ENCODE measurements at places on chromosomes 5 and 9.
A peak's percentile ranks its signal among the peaks of the same experiment; 100 is the strongest.

DNA sequence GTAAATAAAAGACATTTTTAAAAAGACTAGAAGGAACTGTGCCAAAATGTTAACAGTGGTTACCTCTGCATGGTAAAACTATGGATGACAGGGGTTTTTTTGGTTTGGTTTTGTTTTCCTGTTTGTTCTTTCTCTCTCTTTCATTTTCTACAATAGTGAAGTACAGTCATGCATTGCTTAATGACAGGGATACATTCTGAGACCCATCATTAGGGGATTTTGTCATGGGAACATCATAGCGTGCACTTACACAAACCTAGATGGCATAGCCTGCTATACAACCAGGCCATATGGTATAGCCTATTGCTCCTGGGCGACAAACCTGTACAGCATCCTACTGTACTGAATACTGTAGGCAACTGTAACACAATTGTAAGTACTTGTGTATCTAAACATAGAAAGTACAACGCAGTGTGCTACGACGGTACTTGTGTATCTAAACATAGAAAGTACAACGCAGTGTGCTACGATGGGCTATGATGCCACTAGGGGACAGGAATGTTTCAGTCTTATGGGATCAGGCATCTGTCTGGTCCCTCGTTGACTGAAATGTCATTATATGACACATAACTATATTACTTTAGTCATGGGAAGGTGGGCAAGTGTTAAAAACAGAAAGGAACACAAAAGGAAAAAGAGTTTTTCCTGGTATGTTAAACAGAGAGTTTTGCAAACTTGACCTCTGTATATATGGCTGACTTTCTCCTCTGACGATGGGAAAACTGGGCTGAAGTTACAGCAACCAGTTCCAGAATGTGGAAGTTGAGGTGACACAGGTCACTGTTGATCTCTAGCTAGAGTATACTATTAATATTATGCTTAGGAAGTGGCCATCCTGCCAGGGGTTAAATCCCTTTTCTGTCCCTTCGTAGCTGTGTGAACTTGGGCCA lies 7.4 kb upstream of the ADAM19 start:
- no peak for DNase-seq

DNA sequence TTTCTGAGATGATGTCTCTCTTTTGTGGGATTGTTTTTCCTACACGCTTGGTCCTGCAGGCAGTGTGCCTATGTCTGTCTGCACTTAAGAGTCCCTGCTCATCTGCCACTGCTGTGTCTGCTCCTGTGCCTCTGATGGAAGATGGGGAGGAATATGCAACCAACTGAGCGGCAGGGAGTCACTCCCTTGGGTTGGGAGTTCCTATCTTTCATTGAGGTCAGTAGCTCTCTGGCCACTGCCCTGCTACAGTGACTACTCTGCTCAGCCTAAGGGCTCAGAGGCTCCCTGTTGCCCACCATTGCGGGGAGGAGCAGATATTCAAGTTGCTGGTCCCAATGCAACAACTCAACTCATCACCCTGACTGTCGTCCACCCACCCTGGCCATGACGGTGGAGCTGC lies 13.4 kb upstream of the FAM163B start:
- DNase-seq, result no peak

GRCh38 chr5:4831325-4831724 lies 308.8 kb upstream of the ADAMTS16 start:
- no peak for DNase-seq

DNA sequence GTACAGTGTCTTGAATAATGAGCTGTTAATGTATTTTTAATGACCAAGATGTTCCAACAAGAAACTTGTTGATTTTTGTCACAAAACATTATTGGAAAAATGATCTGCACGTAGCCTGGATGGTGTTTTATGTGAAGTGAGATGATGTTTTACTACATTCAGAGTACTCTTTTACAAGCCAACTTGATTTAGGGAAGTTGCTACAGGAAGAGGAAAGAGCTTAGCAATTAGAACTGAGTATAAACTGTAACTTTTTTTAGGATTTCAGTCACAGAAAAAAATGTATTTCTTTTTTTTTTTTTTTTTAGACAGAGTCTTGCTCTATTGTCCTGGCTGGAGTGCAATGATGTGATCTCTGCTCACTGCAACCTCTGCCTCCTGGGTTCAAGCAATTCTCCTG lies 113.6 kb upstream of the ADRA1B start:
- no peak for DNase-seq

GRCh38 chr5:103079796-103080195 lies 40.1 kb downstream of the GIN1 start:
- no peak for DNase-seq

- DNase-seq, result no peak
Observed at GRCh38 chr9:31837211-31837610, 547.2 kb upstream of the ACO1 start.

GRCh38 chr5:173314166-173314952 lies 13.9 kb downstream of the STC2 start:
- no peak for DNase-seq

DNA sequence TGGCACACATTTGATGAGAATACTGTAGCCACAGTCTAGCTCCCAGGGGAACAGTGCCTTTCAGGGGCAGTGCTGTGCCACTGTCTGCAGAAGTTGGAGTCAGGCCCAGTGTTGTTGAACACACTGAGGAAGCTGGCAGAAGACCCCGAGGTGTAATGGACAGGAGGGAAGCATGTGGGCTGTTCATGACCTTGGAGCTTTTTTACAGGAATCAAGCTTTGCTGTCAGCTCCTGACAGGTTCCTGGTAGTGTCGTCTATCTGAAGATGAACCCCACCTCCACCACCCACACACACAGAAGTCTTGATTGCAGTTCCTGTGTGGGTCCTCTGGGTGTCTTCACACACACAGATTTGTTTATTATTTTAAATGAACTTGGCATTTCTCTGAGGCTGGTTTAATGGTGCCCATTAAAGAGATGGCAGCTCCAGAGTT lies 40.3 kb upstream of the TNFAIP8 start:
- no peak for DNase-seq

- DNase-seq, result no peak
Observed at GRCh38 chr9:83323148-83323547, 215.1 kb downstream of the FRMD3 start.

GRCh38 chr9:8680157-8680556 lies 880.6 kb upstream of the DMAC1 start:
- DNase-seq, result no peak

DNA sequence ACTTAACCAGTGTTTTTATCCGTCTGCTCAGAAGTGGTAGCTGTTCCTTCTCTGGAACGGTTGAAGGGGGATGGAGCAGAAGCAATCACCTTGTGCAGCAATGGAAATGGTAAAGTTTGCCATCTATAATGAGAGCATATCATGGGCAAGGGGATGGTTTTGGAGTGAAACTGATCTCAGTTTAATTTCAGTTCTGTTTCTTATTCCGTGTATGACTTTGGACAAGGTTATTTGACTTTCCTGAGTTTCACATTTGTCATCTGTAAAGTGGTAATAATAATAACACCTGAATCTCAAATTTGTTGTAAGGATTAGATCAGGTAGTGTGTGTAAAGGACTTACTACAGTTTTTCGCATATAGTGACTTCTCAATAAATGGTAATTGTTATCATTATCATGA lies 106.1 kb downstream of the PCSK1 start:
- no peak for DNase-seq

DNA sequence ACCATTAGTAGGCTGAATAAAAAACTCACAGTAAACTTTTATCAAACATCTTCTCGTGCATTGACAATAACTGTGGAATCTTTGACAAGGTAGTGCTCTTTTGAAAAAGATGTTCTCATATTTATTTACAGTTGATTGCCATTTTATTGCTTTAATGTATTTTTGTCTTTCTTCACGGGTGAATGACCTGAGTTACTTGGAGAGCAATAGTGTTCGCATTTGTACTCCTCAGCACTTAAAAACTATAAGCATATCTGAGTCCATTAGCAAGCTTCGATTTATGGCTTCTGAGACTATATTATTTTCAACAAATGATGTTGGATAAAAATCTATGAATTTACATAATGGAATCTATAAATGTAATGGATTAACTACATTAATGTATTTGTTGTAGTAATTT lies 1012.3 kb downstream of the CDH9 start:
- no peak for DNase-seq

DNA sequence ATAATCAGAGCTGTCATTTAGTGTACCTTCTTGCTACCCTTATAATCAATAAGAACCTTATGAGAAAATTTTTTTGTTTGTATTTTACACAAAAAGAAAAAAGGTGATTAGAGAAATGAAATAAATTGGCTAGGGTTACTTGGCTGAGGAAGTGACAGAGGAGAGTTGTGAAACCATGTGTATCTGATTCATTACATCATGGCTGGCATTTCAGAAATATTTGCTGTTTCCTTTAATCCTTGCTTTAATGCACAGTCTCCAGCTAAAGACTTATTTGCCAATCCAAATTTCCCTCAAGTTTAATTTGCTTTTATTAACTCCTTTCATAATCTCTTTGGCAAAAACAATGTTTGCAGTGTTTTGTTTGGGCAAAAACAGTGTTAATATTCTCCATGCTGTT lies 543.1 kb downstream of the KIF4B start:
- DNase-seq, result no peak

- DNase-seq, result no peak
Observed at GRCh38 chr5:67455970-67456369, 259.4 kb upstream of the CD180 start.

DNA sequence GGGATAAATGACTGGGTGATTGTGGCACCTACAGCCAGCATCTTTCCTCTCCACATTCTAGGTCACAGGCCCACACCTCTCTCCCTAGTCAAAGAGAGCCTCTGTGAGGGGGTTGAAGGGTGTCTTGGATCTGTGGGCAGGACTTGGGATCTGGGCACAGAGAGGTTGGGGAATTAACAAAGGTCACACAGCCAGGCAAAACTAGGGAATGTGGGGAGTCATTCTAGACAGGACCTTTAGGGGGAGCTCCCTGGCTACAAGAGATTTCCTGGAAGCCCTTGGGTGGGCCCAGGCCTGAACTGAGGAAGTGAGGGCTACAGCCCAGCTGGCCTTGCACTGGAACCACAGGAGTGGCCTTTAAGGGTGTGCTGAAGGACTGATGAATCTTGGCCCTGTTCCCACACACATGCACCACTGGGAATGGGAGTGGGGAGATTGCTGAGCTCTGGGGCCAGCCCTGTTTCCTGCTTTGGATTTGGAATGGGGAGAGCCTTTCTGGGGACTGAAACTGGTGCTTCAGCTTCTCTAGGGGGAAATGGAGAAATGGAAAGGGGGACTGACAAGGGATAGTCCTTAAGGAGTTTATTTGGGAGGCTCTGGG lies 12.4 kb upstream of the CXXC5 start:
- DNase-seq, result peak; percentile 83
